Activated T-cell treated with anti-CD3 and anti-CD28 coated beads for 1 hour (primary cell): ENCODE measurements at places on chromosomes 3 and 15.

DNA sequence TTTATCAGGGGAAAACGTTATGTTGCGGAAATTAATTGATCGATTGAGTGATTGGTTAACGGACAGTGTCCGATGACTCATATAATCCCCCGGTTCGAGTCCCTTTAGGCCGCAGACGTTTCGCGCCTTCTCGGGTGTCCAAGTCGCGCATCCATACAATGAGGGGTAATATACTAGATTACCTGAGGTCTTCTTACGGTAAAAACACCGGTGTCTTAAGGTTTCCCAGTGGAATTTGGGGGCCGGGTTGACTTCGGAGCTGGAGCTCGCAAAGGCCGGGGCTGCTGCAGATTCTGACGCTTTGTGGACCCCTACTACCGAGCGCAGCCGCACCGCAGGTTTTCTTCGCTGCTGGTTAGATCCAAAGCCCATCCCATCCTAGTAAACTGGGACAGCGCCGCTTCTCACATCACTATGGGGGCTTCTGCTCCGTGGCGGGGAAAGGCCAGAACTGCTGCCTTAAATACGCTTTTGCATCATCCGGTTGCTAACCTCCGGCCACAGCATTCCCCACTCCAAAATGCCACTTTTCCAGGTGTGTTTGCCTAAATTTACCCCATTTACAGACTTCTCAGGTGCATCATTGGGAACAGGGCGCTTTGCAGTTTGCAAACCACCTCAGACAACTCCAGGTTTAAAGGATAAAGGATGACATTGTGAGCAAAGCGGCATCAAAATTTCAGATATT lies 858 bp upstream of the SACM1L start:
- no peak for DNase-seq

DNA sequence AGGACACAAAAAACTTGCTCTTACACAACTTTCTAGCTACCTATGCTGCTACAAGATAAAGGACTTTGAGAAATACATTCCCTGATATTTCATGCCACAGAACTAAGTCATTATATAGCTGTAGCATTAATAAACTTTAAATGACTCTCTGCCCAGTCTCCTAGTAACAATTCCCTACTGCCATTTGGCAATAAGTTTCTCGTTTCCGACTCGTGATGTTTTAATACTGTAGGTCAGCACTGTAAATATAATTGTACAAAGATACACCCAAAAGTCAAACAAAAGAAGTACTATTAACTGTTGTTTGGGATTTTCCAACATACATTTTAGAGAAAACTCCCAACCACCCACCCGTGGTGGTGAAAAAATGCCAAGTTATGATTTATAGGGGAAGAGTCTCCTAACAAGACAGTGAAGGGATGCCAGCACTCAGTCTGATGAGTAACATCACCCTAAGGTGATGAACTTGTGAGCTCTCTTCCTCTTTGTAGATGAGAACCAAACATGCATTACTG lies 132.2 kb downstream of the DUT start:
- no peak for DNase-seq

DNA sequence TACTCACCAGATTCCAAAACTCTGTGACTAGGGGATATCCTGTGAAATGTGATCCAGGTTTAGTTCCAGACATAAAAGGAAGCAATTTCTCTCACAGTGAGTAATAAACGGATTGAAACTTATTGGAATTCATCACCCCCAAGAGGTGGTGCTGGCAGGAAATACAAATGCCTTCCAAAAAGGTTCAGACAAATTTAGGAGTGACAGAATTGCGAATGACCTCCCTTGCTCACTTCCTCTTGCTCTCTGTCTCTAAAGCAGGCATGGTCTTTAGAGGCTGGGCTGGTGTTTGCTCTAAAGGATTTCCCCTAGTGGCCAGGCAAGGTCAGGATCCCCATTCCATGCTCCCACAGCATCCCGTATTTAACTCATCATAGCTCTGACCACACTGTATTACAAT lies 449.4 kb upstream of the PPP2R3A start:
- no peak for DNase-seq

DNA sequence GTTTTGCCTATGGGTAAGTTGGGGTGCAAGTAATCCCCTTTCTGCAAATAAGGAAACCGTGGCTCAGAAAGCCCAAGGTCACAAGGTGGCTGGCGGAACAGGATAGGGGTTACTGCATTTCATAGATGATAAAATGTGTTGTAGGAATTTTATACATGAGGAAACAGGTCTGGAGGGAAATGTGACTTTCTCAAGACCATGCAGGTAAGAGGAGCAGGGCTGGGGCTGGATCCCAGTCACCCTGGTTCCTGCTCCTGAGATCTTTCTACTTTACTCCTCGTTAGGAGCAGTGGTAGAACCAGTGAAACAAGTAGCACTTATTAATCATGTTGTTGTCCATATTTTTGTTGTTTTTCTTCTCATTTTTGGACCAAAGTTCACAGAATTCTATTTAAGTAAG lies 63.2 kb downstream of the SSUH2 start:
- no peak for DNase-seq

- no peak for DNase-seq
Measured at GRCh38 chr3:156802821-156803606, 23.1 kb upstream of the LEKR1 start.

DNA sequence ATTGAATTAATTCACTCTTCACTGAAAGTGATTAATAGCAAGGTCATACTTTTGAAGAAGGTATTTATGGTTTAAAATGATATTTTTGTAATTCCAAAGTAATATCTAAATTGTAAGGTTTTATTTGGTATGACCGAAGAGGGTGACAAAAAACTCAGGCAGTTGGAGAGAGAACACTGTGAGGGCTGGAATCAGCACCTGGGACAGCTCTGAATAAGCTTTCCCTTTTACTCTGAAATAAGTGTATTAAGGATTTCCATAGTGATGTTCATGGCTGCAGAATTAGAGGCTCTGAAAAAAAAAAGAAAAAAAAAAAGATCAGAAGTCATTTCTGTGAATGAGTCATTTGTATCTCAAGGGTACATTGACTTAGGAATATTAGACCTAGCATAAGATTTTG lies 299.5 kb downstream of the IL5RA start:
- no peak for DNase-seq
